ENCODE measurements at places on chromosomes 11 and 22. TPM values are rescaled to one million over a fixed set of nuclear protein-coding genes. Genes with fewer than 3 reads are reported as not detected.

DNA sequence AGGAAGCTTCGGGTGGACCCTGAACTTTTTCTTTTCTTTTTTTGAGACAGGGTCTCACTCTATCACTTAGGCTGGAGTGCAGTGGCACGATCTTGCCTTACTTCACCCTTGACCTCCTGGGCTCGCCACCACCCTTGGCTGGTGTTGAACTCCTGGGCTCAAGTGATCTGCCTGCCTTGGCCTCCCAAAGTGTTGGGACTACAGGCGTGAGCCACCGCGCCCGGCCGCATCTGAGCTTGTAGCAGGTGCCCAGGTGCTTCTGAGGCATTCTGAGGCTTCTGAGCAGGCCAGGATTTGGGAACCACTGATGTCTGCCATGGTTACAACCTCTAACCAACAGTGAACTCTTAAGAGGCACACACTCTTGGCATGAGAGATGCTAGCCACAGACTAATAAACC lies 5.1 kb downstream of the USP35 start:
- DNase-seq: no peak

DNA sequence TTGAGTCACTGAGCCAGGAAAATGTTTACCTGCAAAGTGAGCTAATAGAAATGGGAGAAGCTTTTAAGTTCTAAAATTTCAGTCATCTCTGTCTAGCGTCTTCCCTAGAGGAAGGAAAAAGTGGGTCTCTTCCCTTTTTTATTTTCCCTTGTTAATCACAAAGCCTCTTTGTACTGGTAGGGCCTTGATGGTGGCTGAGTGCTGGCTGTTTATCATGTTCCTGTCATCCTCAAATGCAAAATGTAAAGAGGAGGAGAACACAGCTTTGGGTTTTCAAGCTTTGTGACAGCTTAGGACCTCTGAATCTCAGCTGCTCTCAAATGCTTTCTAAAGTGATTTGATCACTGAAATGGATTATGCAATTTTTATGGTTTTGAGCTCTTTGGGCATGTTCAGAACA lies 222.0 kb downstream of the TMEM135 start:
- DNase-seq: no peak

DNA sequence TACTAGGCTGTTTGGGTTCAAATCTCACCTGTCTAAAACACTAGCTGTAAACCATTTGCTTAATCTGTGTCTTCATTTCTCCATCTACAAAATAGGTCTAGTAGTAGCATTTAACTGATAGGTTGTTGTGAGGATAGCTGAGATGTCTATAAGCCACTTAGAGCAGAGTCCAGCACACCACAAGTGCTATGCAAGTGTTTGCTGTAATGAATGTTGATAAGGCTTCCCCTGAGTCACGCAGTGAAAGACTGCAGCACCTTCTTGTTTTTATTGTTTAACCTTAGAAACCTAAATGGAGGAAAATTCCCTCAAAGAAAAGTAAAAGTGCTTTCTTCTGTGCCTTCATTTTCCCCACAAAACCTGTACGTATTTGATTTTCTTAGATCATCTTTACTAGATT lies 23.1 kb upstream of the LDHA start:
- DNase-seq: no peak

GRCh38 chr11:2663915-2664314 lies 35.9 kb downstream of the KCNQ1OT1 start:
- DNase-seq: no peak

DNA sequence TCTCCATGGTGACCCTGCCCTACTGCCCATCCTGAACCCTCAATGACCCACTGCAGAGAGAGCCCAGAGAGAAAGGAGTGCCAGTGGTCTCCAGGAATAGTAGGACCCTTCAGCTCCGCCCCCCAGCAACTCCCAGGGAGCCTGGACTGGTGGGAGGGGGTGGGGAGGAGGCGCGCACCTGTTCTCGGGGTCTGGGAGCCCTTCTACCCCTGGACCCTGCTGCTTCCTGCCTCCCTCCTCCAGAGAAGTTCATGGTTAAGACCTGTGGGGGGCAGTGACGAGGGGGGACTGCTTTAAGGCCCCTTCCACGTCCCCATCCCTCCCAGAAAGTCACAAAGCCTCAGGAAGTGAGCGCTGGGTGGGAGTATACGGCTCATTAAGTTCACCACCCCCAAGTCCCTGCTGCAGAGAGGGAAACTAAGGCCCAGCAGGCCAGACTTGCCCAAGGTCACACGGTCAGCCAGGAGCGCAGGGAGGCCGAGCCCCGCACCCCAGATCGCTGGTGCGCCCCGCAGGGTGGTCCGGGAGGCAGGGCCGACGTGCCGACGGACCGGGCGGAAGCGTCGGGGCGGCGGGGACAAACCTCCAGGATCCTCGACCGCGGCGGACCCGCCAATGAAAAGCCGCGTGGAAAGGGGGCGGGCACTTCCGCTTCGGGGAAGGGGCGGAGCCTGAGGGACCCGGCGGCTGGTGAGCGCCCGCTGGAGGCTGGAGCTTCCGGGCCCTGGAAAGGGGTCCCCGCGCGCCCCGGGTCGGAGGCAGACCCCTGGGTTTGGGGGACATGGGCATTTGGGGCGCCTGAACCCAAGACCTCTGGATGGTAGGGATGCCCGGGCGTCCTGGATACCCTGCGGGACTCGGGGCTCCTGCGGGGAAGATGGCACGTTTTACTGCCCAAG lies at the start of the genes NUDT22 and TRPT1:
NUDT22 (plus strand) TSS at position 667 of the 899 bp plus-strand sequence. CDS start 379 bp downstream, outside the sequence.
TRPT1 (minus strand) TSS at position 579 of the 899 bp plus-strand sequence; CDS start at position 253, 326 bp downstream.
- DNase-seq: peak; percentile 94

DNA sequence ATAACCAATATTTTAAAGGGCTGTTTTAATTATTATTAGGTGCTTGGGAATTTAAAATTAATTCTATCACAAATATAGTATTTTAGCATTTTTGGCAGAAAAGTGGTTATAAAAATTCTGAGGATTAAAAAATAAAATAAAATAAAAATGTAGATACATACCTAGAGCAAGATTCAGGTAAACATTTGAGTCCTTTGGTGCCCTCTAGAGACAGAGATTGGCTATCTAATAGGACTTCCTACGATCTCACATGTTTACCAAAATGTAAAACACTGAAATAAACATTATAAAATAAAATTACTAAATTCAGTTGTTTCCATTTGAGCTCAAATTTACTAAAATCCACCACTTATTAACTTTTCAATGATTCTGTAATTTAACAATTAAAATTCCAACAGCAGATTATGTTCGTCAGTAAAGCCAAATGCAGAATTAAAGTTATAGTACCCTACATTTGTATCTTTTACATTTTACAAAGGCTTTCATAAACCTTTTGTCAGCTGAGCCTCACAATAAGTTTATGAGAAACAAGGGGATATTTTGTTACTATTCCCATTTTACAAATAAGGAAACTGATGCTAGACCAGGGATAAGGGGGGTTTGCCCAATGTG lies 27.7 kb downstream of the SLC36A4 start:
- DNase-seq: no peak

DNA sequence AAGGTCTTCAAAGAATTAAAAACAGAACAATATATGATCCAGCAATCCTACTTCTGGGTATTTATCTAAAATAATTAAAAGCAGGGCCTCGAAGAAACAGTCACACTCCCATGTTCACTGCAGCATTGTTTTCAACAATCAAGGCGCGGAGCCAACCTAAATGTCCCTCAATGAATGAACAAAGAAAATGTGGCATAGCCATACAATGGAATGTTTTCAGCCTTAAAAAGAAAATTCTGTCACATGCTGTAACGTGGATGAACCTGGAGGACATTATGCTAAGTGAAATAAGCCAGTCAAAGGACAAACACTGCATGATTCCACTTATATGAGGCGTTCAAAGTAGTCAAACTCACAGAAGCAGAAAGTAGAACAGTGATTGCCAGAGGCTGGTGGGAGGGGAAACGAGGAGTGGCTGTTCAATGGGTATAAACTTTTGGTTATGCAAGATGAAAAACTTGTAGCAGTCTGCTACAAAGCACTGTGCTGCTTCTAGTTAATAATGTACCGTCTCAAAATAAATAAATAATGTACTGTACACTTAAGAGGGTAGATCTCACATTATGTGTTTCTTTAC lies 41.2 kb downstream of the SNX19 start:
- DNase-seq: no peak

GRCh38 chr11:32713496-32713895 lies 81.0 kb downstream of the CCDC73 start:
- DNase-seq: no peak

The LINC01488 gene
- not detected for total RNA-seq

The ACRV1 gene
- not detected for total RNA-seq

The LRRC74B gene
- not detected for total RNA-seq

- DNase-seq: no peak
Observed at GRCh38 chr11:92678008-92678611, 291.3 kb upstream of the MTNR1B start.

DNA sequence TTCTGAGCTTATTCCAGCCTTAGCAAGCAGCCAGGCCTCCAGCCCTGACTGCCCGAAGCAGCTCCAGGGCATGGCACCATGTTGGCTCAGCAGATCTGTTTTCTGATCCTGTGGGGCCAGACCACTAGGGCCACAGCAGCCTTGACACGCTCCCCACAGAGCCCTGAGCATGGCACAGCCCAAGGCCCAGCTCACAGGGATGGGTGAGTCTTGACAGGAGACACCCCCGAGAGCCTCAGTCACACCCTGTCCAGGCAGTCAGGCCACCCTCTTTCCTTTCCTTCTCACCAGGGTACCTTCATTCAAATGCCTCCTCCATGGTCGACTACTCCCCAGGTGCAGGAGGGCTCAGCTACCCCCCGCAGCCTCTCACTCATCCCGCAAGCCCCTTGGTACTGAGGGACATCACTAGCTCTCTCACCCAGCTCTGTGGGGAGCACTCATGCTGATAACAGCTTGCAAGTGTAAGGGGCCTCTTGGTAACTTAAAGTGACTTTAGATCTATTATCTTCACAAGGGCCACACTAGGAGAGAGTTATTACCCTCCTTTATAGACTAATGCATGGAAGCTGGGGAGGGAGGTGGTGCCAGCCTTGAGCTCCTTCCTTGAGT lies 3.9 kb upstream of the CDC42BPG start:
- no peak for DNase-seq

DNA sequence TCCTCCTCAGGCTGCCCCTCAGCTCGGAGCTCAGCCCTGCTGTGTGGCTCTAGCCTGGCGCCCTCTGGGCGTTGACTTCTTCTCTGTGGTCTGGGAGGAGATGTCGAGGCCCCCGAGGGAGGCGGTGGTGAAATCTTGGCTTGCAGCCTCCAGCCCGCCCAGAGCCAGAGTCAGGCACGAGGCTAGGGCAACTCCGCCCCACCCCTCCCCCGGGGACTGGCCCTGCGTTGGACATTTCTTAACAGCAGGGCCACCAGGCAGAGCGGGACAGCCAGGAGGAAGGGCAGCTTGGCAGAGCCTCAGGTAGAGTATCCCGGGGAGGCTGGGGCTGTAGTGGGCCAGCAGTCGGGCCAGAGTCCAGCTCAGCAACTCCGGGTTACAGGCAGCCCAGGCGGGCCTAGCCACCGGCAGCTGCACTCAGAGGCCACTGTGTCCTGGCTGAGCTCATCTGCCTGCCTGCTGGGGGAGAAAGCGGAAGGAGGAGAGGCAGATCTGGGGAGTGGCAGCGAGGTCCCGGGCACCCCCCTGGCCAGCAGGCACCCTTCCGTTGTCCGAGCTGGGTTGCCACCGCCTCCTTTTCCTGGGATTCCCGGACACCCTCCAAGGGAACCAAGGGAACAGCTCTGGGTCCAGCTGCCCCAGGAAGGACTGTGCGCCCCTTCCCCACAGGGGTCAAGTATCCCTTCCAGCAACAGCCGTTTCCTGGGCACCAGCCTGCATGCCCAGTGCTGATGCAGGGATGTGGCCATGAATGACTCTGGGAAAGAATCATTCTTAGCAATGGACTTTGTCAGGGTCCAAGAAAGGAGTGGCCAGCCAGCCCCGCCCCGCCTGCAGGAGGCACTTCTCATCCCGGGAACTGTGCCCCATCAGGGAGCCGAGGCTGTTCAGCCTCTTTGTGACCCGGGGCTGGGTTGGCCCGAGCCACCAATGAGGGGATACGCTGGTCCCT lies at the start of gene ALDH3B1:
ALDH3B1 (plus strand) TSS at position 238 of the 952 bp plus-strand sequence. CDS start 4,971 bp downstream, outside the sequence.
- DNase-seq: no peak

The OR6A2 gene
- not detected for total RNA-seq

- no peak for DNase-seq
Observed at GRCh38 chr11:108635106-108635505, 29.8 kb upstream of the DDX10 start.

DNA sequence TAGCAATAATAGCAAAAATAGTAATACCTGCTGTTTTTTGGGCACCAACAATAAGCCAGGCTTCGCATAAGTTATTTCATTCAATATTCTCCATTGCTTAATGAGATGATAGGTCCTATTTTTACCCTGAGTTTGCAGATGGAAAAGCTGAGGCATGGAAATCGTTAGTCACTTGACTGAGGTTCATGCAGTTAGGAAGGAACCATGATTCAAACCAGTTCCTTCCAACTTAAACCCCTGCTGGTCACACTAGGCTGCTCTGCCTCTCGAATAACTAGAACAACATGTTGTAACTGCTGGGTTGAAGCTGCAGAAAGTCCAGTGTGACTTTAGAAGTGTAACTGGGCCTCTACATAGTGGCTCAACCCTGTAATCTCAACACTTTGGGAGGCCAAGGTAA lies 69.3 kb downstream of the SEZ6L start:
- DNase-seq: no peak

DNA sequence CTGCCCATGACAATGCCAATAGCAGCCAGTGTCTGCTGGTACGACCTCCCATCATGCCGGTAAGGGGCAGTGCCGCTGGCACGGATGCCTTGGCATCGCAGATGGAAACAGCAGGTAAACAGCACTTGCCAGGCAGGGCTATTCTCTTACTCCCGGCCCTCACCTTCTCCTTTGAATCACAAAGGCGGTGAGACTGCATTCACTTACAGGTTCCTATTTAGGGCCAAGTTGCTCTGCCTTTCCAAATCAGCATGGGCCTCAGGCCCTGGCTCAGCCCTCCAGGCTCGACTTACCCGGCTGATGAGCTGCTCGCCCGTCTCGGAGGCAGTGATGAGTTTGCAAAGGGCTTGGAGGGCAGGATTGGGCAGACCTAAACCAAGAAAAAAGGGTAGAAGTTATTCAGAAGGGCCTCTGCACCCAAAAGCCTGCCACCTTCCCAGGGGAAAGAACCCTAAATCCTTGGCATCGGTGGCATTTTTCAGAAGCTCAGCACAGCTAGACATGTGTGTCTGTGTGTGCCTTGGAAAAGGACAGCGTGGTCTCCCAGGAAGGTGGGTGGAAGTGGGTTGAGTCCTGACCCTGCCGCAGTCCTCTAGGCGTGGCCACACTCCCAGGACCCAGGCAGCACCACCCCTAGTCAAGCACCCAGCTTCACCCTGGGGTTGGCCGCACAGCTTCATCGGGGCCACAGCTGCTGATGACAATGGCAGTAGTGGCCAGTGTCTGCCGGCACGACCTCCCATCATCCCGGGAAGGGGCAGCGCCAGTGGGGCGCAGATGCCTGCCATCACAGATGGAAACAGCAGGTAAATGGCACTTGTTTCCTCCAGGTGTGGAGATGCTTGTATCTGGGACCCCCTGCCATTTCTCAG lies 73.5 kb upstream of the PITPNB start:
- no peak for DNase-seq

- no peak for DNase-seq
Observed at GRCh38 chr11:10494636-10495463, 39.8 kb downstream of the AMPD3 start.

The MRGPRD gene
- total RNA-seq: not detected

The ME3 gene
- 2.9 TPM for total RNA-seq

DNA sequence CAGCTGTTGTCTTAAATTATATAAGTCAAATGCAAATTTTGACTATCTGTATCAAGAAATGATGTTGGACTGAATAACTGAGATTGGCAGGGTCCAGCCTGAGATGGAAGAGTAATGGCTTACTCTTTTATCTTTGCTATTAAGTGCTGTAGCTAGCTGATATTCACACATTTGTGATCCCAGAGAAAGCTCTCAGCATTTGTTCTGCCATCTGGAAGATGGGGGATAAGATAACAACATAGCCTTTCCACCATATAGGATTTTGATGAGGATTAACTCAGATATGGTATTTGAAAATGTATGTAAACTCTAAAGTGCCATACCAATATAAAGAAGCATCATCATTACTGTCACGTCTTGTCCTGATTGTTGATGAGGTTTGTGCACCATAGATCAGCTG lies 1063.2 kb upstream of the TENM4 start:
- no peak for DNase-seq

All from activated CD4-positive, alpha-beta T cell treated with anti-CD3 and anti-CD28 coated beads, Interleukin-2, amount 10 ng/mL, durations not matched to agents 7 days and 5 days (primary cell).